ENCODE measurements at places on chromosomes 4 and X.

GRCh38 chr4:56971383-56971782 lies 6.0 kb downstream of the NOA1 start:
- DNase-seq = no peak

DNA sequence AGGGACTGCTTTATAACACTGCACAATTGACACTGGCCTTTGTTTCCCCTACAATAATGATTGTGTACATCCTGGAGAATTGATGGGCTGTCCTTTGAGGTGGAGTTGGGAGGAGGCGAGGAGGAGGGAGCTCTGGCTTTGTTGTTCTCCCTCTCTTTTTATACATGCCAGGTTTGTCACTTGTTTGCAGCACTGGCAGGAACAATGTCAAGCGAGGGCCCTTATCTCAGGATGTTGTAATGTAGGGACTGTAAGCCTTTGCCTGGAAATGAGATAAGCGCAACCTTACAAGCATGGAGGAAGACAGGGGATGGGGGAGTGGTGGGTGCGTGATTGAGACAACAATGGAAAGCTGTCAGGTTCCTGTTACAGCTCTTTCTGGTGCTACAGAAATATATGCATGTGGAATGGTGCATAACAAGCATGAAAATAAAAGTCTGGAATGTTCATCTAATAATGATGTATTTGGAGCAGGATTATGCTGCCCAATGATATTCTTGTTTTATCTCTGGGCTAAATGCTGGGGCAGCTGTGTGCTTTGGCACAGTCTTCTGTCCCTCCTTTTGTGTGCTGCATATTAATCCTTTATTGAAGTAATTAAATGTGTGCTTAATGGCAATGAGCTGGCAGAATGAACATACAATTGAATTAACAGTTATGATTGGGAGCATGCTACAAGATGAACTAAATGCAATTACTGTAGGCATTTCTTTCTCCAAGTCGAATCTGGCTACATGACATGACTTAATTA lies 294.4 kb downstream of the GPAT3 start:
- DNase-seq = no peak

DNA sequence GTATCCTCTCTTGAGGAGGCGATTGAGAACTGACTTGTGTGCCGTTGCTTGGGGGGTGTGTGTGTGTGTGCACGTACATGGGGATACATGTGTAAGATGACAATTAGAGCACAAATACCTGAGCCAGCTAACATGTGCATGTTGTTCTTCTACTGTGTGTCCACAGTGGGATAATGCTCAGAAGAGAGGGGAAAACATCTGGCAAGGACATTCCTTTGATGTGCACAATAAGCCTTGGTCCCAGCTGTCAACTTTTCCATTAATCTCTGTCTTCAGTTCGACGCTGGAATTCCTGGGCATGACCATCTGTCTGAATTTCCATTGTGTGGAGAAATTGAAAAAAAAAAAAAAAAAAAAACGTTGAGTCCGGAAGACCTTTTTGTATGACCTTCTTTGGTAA lies 592.0 kb upstream of the GALNTL6 start:
- DNase-seq = no peak

GRCh38 chrX:132033166-132033565 lies 10.1 kb downstream of the STK26 start:
- no peak for DNase-seq

DNA sequence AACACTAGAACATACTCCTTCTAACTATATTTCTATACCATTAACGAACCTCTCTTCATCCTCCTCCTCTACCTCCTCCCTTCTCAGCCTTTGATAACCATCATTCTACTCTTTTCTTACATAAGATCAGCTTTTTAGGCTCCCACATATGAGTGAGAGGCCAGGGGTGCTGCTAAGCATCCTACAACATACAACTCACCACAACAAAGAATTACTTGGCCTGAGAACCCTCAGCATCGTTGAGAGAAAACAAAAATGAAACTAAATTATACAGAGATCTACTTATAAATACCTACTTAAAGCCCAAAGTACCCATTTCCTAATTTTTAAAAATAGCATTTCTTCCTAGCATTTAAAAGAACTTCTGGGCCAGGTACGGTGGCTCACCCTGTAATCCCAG lies 77.7 kb downstream of the CC2D2A start:
- no peak for DNase-seq

DNA sequence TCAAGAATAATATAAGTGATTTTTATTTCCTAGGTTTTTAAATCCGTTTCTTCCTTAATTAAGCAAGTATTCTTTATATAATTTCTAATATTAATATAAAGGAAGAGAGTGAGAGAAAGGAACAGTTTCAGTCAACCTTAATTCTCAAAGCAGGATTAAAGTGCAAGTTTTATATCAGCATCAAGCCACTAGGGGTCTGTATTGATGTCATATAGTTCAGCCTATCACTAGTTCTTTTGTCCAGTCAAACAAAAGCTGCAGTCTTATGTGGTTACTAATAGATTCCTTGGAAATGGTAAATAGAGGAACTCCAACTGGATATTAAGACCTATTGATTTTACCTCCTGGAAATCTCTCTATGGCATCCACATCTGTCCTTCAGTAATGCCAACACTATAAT lies 82.0 kb downstream of the NAP1L3 start:
- DNase-seq = no peak

DNA sequence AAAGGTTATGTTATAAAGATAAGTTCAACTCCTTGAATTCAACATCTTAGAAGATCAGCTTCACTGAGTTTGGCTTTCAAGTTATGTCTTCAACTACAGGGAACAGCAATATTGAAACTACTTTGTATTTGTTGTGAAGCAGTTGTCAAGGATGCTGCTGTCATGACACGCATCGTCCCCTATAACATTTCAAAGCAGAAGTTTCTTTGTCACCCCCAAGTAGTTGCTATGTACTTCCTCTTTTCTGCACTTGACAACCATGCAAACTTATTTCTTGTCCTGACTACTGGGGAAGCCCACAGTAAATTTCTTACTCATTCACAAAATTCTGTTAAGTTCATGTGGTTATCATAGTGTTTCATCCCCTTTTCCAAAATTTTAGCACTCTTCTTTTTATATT lies 14.3 kb downstream of the ANTXR2 start:
- no peak for DNase-seq

DNA sequence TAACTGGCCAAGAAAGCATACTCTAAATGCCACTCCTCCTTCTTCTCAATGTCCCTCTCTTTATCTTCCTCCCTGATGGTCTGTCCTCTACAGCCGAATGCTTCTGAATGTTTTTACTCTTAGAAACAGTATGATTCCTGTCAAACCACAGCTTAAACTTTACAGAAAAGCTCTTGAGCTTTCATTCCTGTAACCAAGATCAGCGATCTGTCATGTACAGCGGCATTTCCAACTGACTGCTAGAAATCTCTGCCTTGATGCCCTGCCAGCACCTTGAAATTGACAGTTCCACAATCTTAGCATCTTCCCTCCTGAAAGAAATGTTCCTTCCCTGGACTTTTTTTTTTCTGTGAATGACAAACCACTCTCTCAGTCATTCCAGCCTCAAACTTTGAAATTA lies 11.5 kb upstream of the GATB start:
- no peak for DNase-seq

DNA sequence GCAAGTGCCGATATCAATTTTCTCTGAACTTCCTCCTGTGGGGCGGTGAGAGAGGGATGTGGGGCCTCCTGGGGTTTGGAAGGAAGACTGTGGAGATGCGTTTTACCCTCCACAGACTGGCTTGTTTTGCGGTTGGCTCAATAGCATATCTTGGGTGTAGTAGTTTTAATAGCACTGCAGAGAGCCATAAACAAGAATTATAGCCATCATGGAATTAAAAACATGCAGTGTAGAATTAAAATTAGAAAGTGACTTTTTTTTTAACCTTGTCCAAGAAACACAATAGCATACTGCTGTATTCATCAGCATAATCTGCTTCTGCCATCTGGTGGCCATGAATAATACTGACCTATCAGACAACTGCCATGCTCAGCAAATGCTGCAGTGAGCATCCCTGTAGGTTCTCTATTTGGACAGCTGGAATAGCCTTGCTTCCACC lies 47.3 kb upstream of the SCML1 start:
- peak; percentile 81 for DNase-seq

DNA sequence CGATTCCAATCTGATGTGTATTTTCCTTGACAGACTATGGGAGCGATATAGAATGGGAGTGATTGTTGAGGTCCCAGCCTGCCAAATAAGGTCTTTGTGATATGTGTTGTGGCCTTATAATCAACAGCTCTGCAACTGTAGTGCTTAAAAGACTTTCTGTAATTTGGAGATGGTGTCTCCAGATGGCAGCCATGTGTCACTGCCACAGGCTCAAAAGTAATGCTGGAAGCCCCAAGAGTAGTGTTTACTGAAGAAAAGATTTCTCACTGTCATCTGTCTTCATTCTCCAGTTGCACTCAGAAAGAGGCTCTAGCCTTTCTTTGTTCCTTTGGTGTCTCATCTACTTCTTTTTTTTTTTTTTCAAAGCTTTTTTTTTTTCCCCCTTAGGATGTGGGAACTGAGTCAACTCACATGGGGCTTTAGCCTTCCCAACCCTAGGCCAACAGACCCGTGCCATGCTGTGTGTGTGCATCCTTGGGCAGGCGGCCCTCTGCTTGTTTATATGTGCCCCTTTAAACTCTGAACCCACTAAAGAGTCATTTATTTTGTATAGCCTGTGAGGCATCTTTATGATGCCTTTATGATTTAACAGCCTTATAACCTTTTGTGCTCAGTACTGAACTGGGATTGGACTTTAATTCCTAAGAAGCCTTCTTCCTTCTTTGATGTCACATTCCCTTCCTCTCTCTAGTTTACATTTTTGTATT lies 15.6 kb downstream of the SRPX2 start:
- DNase-seq = no peak

GRCh38 chr4:5399790-5400421 lies 308.5 kb downstream of the EVC2 start:
- no peak for DNase-seq

DNA sequence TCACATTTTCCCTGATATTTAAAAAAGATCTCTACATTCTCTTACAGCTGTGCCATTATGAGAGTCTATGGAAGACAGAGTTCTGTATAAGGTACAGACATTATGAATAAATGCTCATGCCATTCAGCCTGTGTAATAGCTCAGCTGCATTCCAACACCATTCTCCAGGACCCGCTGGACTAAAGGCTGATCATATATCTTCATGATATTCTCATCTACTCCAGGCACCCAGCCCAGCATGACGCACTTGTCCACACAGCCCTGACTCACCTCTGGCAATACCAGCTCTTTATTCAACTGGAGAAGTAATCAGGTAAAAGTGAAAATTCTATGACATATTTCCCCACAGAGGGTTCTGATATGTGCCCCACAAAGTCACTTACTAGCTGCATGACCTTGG lies 437.5 kb upstream of the FGF16 start:
- DNase-seq = no peak

- DNase-seq = peak; percentile 60
These were observed 117.3 kb downstream of the FAT4 start for GRCh38 chr4:125432078-125432477.

DNA sequence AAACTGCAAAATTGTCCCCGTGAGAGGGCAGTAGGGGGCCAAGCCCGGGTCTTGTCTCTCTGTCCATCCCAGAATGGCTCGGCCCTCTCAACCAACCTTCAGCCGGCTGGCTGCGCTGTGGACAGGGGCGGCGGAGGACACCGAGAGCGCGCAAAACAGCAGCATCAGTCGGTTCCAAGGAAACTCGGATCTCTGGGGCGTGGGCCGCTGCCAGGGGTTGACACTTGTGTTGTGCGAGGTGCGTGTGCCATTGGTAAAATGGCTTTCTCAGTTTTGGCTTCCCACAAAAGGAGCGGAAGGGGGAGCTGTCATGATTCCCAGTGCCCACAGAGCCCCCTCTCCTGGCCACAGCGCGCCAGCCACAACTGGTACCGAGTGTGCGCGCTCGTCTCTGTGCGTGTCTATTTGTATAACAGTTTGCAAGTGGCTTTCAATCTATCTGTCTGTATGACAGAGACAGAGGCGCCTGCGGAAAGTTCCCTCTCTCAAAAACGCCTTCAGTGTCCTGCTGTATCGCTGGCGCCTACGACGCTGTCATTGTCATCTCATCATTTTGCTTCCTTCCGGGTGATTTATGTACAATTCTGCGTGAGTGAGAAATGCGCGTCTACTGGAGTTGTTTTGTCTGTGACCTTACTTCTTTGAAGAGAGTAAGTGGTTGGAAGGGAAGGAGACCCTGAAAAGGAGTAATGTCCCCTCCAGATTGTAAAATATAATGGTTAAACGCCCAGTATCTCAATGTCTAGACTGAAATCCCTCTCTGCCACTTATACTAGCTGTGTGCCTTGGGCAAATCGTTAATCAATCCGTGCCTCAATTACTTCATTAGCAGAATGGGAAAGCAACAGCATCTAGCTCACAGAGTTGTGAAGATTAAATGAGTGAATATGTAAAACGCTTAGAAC lies 1.8 kb downstream of the DKK2 start:
- peak; percentile 76 for DNase-seq

DNA sequence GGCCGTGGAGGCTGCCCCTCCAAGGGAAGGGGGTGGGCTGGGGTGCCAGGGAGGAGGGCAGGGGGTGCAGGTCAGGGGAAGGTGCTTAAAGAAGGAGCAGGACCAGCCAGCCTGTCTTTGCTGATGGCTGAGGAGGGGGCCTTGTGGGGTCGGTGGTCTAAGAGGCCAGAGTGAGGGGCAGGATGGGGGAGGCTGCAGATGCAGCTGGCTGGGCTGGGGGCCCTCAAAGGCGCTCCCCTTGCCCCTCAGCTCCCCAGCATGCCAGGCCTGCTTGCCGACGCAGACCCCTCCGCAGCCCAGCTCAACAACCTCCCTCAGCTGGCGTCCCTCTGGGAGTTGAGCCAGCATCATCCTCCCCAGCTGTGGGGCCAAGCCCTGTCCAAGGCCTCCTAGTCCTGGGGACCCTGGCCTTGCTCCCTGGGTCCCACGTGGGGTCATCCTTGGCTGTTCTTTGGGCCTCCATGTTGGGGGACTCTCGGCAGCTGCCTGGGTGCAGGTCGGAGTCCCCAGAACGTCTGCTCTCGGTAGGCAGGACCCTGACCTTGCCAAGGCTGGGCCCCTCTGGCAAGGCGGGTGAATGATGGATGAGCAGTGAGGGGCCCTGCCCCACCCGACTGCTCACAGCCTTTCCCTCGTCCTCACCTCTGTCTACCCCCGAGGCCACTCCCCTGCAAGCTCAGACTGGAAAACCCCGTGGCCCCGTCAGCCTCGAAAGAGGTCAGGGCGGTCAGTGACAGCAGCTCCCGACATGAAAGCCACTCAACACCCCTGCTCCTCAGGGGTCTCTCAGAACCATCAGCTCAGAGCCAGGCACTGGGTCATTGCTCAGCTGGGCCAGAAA lies 119.4 kb downstream of the FAM53A start:
- no peak for DNase-seq

- DNase-seq = peak; percentile 49
These were observed 61.4 kb downstream of the WFS1 start for GRCh38 chr4:6331018-6331417.

GRCh38 chr4:39043861-39044363 lies 11.7 kb upstream of the TMEM156 start:
- DNase-seq = no peak

DNA sequence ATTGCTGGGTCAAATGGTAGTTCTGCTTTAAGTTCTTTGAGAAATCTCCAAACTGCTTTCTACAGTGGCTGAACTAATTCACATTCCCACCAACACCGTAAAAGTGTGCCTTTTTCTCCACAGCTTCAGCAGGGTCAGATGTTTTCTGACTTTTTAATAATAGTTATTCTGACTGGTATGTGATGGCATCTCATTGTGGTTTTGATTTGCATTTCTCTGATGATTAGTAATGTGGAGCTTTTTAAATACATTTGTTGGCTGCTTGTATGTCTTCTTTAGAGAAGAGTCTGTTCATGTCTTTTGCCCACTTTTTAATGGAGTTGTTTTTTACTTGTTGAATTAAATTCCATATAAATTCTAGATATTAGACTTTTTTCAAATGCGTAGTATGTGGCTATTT lies 257.5 kb upstream of the ANKRD50 start:
- DNase-seq = no peak

Measured in Ammon's horn (tissue), 1 donor.